Activated effector memory CD4-positive, alpha-beta T cell treated with anti-CD3 and anti-CD28 coated beads, Interleukin-2, amount 50 U/mL, for 16 hours (primary cell): ENCODE measurements at places on chromosomes 4 and X.

DNA sequence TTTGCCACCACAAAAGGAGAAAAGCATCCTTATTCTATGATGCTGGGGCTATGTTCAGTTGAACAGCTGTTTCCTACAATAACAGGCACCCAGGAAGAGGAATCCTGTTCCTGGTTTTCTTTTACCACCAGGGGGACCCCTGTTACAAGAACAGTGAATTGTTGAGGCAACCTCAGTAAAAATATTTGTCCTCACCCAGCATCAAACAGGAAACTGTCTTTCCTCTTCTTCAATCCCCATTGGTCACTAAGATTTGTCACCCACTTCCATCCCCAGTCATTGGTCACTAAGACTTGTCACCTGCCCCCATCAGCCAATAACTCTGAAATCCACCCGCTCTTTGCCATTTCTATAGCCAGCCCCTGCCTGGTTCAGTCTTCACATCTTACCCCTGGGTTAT, 143.5 kb upstream of the GALNT7 start:
- no peak for DNase-seq

DNA sequence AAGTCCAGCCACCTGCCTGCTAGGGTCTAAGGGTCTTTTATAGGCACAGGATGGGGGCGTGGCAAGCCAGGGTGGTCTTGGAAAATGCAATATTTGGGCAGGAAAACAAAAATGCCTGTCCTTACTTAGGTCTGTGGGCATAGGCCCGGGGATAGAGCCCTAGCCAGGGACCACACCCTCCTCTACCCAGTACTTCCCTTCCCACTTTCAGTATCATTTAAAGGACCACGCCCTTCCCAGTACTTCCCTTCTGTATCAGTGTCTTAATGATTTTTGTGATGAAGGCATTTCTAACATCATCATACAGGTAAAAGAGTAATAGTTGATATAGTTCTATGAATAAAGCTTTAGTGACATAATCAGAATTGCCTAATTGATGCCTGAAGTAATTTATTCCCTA, 11.4 kb downstream of the BANK1 start:
- DNase-seq = no peak

DNA sequence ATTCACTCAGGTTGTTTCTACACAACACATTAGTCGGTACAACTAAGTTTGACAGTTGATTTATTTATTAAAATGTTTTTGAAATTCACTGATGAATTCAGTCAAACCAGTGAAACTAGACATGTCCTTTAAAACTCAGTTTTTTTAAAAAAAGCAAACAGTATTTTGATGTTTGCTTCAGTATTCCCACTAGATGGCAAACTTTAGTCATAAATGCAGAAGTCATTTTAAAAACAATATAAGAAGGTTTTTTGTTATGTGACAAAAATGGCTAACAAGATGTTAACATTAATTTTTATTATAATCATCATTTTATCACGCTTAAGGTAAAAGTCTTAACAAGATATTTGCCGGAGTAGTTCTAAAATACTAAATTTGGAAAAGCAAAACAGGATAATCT, 1337.8 kb upstream of the DIAPH2 start:
- no peak for DNase-seq

DNA sequence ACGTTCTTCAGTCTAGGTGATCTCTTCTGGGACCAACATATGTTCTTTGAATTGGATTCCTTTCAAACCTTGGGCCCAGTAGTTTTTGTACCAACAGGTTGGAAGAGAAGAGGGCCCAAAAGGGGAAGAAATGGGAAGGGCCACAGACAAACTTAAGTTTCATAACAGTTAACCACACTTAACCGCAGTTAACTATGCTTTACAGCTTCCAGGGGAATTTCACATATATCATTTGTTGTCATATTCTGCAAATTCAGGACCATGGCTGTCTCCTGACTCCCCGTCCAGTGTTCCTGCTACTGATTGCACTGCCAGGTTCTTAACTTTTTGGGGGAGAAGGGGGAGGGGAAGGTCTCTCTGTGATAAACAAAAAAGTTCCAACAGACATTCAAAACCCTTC, 34.6 kb downstream of the RTL5 start:
- DNase-seq = no peak

GRCh38 chr4:151092488-151092887, 6.9 kb upstream of the RPS3A start:
- no peak for DNase-seq
